ENCODE measurements at places on chromosomes 5 and 9.

DNA sequence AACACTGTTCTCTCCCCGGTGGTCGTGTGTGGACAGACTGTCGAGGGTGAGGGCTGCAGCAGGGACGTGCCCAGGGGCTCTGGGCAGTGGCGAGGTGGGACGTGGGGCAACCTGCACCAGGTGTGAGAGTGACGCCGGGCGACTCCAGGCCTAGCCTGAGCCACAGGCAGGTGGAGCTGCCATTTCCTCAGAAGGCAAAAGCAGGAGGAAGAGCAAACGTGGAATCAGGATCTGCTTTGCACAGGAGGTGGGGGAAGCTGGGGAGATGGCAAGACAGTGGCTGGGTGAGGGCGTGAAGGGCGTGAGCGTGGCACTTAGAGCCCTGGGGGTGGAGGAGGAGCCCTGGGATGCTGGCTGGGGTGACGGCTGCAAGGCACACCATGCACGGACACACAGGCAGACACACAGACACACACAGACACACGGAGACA is 39.6 kb upstream of the NSMF start:
- DNase-seq: no peak

GRCh38 chr5:139395844-139396640 is 1.1 kb upstream of the PROB1 start:
- no peak for DNase-seq

GRCh38 chr9:28234894-28235277 is 661.6 kb upstream of the C9orf72 start:
- DNase-seq: peak; percentile 3

DNA sequence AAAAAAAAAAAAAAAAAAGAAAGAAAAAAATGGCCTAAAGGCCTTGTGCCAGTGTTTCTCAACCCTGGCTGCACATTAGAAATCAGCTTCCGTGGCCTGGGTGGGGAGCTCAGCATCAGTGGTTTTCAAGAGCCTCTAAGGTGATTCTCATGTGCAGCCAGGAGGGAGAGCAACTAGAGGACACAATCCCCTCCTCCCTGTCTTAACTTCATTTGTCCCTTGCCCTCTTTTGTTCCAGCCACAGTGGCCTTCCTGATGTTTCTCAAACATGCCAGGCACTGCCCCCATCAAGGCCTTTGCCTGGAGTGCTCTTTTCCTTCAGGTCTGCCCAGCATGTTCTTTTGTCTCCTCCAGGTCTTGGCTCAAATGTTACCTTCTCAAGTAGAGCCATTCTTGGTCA is 42.4 kb downstream of the HOMER1 start:
- DNase-seq: no peak

DNA sequence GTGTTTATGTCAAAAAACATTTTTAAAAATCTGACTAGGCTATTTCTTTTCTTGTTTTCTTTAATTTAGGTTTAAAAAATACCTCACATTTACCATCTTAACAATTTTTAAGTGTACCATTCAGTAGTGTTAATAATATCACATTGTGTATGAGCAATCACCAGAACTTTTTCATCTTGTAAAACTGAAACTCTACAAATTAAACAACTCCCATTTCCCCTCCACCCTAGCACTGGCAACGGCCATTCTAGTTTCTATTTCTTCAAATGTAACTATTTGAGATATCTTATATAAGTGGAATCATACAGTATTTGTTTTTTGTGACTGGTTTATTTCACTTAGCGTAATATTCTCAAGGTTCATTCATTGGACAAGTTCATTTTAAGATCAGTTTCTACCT is 27.7 kb downstream of the PLCXD3 start:
- DNase-seq: no peak

DNA sequence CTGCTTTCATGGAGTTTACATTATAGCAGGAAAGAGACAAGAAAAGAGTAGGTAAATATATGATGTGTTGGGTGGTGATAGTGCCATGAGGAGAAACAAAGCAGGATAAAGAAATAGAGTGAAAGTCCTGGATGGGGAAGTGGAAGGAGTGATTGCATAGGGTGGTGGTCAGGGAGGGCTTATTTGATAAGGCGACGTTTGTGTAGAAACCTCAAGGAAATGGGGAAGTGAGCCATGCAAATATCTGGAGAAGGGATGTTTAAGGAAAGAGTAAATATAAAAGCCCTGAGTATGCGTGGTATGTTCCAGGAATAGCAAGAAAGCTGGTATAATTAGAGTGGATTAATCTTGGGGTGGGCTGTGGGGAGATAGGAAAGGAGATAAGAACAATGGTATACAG is 134.7 kb upstream of the SV2C start:
- DNase-seq: no peak

GRCh38 chr5:61881821-61882487 is 424.1 kb upstream of the KIF2A start:
- peak; percentile 52 for DNase-seq

DNA sequence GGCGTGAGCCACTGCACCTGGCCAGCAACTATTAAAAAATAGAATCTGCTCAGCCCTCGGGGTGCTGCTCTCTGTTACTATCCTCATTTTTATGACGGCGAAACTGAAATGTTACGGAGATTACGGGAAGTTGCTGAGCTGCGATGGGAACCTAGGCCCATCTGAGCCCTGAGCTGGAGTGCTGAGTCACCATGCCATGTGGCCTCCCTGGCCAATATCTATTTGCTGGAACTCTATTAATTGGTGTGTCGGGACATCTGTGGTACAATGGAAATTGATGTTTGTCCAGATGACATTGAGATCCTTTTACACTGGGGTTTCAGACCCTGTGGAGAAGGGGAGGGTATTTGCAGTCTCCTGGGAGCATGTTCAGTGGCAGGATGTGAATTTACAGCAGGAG is 8.1 kb downstream of the PRDM12 start:
- peak; percentile 9 for DNase-seq

DNA sequence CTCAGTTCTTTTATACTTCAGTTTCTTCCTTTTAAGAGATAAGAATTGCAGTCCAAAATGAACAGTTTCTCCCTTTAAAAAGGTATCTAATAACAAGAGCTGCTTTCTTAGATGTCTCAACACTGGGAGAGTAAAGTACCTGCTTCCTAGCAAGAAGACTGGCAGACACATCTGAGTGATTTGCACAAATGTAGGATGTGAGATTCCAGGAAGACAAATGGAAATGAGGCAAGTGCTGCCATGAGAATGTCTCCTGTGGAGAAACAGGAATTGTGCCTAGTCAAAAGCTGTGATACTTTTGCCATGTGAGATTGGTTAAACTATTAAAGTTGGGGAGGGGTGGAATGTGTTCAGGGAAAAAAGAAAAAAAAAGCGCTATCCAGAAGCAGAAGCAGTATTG is 159.1 kb downstream of the HTR1A start:
- DNase-seq: no peak

DNA sequence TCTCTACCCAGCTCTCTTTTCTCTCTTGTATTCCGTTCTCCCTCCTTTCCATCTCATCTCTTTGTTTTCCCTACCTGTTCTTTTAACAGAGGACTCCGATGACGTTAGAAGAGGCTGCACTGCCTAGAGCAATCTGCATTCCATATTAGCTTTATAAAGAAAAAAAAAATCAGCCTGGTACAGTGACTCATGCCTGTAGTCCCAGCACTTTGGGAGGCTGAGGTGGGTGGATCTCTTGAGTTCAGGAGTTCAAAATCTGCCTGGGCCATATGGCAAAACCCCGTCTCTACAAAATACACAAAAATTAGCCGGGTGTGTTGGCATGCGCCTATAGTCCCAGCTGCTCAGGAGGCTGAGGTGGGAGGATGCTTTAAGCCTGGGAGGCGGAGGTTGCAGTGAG is 49.0 kb downstream of the DAPK1 start:
- DNase-seq: no peak

DNA sequence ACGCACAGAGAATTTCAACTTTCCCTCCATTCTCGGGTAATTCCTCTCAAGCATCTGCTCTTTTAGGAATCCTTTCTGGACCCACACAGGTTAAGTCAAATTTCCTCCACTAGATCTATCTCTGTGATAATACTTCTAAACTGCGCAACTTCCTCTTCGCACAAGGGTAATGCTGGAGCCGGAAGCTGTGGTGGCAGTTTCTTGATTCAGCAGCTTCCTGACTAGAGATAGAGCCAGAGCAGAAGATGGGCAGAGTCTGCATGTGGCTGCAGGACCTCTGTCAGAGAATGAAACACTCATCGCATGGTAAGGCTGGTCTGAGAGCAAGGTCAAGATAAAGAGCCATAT is 11.1 kb upstream of the CDC42SE2 start:
- DNase-seq: no peak

DNA sequence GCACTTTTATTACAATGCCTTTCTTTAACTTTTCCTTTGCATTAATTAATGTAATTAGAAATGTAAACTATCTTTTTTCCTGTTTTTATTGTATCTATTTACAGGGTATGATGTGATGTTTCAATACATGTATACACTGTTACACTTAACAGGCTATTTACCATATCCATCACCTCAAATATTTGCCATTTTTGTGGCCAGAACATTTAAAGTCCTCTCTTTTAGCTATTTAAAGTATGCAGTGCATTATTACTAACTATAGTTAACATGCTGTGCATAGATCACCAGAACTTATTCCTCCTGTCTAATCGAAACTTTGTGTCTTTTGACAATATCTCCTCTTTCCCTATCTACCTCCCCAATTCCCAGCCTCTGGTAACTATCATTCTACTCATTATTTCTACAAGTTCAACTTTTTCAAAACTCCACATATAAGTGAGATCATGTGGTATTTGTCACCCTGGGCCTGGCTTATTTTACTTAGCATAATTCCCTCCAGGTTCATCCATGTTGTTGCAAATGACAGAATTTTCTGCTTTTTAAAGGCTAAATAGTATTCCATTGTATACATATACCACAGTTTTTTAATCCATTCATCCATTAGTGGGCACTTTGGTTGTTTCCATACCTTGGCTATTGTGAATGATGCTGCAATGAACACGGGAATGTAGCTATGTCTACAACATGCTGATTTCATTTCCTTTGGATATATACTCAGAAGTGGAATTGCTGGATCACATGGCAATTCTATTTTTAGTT is 32.8 kb downstream of the OR2K2 start:
- no peak for DNase-seq

- no peak for DNase-seq
Measured at GRCh38 chr9:18394847-18395351, 79.1 kb upstream of the ADAMTSL1 start.

DNA sequence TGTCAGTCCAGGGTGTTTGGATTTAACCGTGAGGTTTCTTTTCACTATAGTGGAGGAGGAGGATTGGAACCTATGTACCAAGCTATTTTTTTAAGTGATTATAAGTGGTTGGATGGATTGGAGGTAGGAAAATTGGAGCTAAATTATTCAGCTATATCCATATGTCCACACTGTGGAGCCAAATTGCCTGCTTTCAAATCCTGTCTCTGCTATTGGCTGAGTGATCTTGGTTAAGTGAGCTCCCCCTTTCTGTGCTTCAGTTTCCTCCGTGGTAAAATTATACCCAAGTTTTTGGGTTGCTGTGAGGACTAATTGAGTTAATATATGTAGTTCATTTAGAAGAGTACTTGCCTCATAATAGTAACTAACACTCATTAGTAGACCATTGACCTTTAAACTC is 2.5 kb downstream of the CENPP start:
- DNase-seq: peak; percentile 45

DNA sequence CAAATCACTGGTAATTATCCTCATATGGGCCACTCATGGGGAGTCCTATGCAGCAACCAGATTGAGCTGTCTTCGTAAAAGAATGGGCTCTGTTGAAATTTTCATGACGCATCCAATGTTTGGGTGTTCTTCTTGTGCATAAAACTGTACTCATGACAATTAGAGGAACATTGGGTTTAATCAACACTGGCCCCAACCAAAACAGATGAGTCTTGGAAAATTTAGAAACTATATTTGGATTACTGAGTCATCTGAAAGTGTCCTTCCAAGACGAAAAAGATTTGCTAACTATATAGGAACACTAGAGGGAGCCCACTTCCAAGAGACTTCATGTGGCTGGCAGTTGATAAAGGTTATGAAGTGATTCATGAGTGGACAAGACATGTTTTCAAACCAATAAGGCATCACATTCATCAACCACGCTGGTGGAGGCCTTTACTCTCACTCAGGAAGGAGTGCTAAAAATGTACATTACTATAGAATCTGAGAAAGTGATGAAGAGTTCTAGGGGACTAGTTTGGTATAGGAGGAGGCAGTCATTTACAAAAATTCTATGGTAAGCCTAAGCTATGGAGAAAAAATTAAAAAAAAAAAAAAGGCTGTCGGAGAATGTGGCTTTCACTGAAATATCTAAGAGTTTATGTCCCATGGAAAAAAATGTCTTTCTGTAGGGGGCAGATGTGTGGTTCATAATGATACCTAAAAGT is 313.5 kb downstream of the PRDM9 start:
- DNase-seq: peak; percentile 7

DNA sequence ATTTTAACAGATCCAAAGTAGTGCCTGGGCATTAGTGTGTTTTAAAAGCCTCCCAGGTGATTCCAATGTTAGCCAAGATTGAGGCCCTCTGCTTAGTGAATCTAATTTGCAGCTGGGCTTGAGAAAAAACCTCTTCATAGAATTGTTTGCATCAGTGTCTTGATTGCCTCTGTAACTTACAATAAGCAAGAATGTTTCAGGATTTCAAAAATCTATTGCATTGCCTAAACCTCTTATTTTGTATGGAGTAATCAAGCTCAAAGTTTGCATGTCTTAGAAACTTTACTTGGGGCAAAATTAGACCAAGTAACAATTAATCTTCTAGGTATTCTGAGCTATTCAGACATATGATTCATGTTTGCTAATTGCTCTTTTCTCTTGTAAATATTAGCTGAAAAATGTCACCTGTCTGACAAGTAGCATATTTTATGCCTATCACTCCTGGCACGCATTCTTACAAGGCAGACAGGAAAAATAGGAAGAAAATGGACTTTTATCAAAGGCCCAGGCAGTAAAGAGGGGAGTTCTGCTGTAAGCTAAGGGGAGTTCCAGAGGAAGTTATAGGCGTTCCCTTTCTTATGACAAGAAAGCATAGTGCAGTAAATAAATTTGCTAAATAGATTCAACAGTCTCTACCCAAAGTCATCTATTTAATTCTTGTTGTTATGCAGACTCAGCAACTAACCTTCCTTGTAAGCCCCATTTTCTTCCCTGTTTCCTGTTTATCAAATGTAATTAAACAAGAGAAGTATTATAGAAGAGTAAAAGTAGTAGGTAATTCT is 21.0 kb downstream of the PDCD1LG2 start:
- DNase-seq: no peak

All from AG20443 (cell line).